ENCODE measurements at places on chromosomes 3 and 15.

GRCh38 chr3:193831495-193832455, 238.8 kb downstream of the OPA1 start:
- no peak for DNase-seq

- no peak for DNase-seq
Measured at GRCh38 chr15:100878648-100879047, 983 bp upstream of the ALDH1A3 start.

DNA sequence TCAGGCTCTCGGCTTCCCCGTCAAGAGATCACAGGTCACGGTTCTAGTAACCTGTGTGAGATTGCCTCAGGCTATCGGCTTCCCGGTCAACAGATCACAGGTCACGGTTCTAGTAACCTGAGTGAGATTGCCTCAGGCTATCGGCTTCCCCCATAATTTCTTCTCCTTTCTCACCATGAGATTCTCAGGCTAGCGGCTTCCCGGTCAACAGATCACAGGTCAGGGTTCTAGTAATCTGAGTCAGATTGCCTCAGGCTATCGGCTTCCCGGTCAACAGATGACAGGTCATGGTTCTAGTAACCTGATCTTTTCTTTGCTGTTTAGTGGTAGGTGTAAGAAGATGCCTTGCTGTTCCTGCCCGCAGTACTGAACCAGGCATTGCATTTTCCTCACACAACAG, 418.2 kb upstream of the ZNF717 start:
- DNase-seq, result no peak

- no peak for DNase-seq
Measured at GRCh38 chr3:23079976-23080375, 123.2 kb upstream of the UBE2E2 start.

GRCh38 chr3:40086890-40087883, 222.3 kb upstream of the EIF1B start:
- no peak for DNase-seq

- no peak for DNase-seq
Measured at GRCh38 chr15:72968531-72968922, 83.7 kb upstream of the NEO1 start.

GRCh38 chr15:68730976-68731897, 89.5 kb downstream of the ANP32A start:
- DNase-seq, result no peak

DNA sequence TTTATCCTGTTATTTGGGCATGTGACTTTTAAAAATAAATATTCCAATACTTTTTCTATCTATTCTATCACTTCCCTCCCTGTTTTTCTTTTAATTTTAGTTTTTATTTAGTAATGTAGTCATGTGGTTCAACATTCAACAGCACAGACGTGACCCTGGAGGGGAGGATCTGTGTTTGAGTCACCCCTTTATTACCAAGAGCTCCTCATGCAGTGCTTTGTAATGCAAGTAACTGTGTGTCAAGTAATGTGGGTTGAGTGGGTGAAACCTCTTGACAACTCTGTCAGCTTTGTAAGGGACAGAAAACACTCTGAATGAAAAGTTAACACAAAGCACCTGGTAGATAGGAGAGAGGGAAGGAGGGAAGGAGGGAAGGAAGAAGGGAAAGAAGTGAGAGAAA, 89.7 kb upstream of the FGF12 start:
- DNase-seq, result peak; percentile 32

DNA sequence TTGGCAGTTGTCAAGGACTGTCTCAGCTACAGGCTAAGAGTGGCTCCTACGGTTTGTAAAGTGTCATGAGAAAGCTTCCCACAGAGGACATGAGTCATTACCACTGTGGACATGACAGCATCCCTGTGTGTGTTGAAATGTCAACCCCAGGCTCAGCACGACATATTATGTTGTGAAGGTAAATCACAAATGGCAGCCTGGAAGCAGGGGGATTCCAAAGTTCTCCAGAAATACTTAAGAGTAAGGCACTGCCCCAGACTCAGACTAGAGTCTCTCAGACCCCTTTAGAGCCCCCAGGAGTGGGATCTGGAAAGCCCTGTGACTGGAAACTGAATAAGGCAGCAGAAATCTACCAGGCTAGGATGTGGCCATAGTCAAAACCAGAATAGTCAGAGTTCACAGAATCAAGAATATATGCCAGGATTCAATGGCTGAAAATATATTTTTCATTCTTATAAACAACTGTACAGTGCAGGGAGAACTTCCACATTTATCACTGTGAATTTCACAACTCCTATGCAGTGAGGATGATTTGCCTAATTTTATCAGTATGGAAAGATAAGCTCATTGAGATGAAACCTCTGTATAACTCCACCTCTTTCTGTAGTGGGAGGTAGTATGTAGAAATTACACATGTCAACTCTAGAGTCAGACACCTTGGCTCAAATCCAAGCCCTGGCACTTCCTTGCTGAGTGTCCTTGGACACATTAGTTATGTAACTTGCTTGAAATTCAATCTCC, 237.1 kb upstream of the CFAP20DC start:
- peak; percentile 58 for DNase-seq

DNA sequence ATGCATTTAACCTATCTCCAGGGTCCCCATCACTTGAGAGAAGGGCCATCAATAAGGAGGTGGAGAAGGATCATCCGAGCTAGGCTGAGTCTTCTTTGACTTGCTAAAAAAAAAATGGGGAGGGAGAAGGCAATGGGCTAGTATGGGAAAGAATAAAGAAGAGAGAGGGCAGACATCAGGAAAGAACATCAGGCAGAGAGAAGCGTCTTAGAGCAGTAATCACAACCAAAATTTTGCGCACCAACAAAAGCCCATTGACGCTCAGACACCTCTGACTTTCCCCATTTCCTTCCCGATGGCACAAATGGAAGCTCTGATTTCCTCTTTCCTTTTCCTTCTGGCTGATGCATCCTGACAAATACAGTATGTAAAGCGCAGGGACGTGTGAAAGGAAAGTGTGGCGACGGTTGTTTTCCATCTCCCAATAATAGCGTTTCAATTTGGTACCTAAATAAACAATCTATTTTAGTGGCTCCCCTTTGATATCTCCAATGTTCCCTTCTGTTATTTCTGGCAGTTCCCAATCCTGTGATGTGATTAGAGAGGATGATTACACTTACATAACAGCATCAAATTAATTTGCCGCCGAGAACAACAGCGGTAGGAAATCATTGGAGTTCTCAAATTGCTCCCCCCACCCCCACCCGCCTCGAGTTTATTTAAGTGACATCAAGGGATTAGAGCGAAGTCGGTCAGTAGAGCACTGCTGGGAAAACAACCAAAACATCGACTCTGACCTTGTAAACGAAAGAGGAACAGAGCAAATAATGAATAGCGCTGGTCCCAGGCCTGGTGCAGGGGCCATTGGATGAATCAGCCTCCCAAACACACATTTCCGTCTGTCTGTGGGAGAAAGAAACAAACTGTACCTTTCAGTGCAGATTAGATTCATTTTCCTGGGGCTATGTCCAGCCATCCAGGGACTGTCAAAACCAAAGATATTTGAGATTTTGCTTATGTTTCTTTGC, 273.3 kb upstream of the ICE2 start:
- DNase-seq, result no peak

- no peak for DNase-seq
Measured at GRCh38 chr15:65410036-65410435, 12.7 kb downstream of the IGDCC4 start.

DNA sequence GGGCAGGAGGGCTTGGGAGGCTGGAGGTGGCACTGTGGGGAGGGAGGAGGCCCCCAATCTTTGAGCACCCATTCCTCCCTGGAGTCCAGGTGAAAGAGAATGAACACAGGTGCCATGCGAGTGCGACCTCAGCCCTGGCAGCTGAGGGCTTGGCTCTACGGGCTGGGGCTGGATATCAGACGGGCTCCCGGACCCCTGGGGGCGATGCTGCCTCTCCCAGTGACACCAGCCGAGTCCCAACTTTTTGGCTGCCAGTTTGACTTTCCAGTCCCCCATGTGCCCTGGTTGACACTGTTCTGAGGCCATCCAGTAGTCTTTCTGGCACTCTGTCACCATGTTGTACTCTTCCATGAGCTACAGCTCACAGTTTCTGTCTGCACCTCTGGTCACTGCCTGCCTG, 1.2 kb downstream of the VILL start:
- no peak for DNase-seq

DNA sequence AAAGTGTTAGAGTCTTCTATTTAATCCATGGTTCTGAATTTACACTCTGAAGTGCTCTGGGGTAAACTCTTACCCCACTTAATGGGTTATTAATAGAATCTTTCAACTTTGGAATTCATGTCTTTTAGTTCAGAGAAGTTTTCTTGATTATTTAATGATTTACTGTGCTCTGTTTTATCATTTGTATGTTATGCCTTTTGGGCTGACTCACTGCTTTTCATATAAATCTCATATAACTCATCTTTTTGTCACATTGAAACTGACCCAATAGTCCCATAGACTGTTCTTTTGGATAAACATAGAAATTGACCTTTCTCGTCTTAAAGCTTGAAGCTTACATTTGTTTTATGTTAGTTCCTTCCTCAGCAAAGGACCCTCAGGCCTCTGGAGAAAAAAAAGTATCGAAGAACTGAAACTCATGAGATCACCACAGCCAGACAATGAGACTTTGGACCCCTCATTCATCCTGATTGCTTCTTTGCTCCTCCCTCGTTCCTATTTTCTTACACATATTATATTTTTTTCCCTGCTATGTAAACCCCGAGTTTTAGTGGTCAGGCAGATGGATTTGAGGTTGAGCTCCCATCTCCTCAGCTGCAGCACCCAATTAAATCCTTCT, 229.1 kb upstream of the CBLB start:
- no peak for DNase-seq

DNA sequence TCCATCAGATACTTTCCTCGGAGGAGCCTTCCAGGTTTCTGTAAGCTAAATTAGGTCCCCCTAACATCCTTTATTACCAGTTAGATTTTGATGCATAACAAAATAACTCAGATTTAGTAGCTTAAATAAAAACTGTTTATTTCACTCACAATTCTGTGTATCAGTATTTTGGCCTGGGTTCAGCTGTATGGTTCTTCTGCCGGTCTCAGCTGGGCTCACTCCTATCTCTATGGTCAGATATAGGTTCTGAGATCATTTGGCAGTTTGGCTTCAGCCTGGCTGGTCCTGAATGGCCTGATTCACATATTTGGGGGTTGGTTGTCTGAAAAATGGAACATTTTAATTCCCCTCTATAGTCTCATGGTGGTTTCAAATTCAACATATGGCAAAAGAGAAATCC, 1125.3 kb downstream of the TBL1XR1 start:
- DNase-seq, result no peak

DNA sequence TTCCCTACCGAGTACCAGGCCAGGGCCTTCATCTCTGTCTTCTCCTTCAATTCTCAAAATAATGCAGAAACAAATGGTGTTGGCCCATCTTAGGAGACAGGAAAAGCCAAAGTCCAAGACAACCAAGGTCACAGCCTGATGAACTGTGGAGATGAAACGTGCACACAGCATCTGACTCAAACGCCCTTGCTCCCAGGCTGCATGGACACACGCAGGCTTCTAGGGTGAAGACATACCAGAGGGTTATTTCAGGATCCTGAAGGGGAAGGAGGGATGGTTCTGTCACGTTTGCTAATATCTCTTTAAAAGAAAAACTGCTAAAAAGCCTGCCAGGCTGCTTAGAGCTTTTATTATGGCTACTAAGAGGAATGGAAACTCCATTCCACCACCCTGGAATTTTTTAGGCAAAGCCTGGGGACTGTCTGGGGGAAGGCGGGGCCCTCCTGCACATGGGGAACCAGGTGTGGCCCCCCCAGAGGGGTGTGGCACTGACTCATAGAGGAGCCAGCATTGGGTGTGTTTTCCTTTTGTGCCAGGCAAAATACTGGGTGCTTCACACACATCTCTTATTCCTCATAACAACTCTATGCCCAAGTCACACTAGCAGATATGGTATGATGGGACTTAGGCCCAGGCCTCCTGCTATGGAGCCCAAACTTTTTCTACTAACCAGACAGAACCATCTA, 62.9 kb downstream of the UMPS start:
- DNase-seq, result no peak

DNA sequence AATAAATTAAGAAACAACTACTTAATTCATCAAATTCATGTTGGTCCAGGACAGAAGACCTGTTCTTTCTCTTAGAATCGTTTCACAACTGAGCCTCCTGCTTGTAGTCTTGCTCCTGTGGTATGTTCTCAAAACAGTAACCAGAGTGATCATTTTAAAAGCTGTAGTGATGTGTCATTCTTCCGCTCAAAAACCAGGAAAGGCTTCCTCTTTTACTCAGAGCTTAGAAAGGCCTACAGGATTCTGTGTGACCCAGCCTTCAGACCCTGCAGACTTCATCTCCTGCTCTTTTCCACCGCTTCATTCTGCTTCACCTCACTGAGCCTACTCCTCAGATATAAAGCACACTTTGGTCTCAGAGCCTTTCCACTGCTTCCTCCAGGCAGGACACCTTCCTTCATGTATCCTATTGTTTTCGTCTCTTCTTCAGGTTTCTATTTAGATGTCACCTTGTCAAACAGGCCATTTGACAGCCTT, 22.7 kb downstream of the ST6GAL1 start:
- peak; percentile 32 for DNase-seq

DNA sequence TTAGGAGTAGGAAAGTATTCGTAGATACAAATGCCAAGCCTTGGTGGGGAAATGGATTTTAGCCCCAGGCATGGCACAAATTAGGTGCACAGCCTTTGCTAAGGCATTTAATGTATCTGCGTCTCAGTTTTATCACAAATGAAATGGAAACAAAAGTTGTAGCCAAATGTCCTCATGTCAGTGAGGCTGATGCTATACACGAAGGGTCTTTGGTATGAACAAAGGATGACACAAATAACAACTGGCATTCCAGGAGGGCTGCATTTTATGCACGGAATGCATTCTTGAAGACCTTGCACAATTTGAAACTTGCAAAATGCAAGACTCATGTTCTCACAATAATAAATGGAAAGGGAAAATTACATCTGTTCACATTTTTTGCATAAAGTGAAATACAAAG, 181.9 kb downstream of the SV2B start:
- DNase-seq, result no peak

- DNase-seq, result no peak
Measured at GRCh38 chr3:128532012-128532983, 39.3 kb upstream of the GATA2 start.

DNA sequence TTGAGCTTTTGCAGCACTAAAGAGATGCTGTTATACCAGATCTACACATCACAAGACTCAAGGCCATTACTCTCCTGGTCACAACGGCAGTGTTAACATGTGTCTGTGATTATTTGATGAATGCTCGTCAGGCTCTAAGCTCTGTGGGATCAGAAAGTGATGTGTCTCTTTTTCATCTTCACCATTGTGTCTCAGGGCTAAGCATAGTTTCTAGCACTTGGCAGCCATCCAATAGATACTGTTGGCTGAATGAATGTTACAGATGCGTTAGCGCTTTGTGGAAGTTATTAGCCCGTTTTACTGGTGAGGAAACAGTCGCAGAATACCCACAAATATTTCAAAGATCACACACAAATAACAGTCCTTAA, 1.2 kb upstream of the FAM81A start:
- DNase-seq, result no peak

GRCh38 chr3:133874761-133875438, 20.8 kb downstream of the RAB6B start:
- DNase-seq, result no peak

GRCh38 chr3:127699416-127700300, 26.9 kb downstream of the ABTB1 start:
- no peak for DNase-seq

Data from T-helper 2 cell treated with Interferon-gamma antibody and Interleukin-4, amounts not matched to agents 5 μg/mL and 100 μg/mL, for 36 hours (primary cell).